Inflammatory macrophage (primary cell): ENCODE measurements at places on chromosomes 2 and 18.
A peak's percentile ranks its signal among the peaks of the same experiment; 100 is the strongest.

DNA sequence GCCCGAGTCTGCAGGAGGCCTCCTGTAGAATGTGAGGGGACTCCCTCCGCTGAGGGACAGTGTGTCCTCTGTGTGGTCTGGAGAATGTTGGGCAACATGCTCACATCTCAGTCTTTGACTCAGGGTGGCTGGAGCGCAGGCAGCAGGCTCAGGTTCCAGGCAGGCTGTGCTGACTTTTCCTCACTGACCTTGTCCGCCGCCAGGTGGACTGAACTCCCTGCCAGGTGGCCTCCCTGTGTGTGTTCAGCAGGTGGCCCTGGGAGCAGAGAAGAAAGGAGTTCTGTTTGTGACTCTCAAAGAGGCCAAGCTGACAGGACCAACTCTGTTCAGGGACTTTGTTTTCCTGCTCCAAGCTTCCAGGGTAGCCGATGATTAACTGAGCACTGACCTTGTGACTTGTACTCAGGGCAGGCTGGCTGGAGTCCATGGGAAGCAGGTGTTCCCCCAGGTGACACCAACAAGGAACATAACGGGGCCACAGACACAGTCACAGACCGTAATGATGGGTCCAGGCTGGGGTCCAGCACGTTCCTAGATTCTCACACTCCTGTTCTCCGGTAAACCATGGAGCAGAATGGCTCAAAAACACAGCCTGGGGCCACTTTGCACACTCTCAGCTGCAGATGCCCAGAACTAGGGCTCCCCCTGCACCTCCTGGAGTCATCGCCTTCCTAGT lies 439.8 kb downstream of the RNF144A start:
- DNase-seq: no peak

GRCh38 chr2:118013221-118013723 lies 598 bp downstream of the CCDC93 start:
- DNase-seq: peak; percentile 66

- DNase-seq: peak; percentile 24
These were observed 97.2 kb downstream of the TDRD15 start for GRCh38 chr2:21220930-21221329.

DNA sequence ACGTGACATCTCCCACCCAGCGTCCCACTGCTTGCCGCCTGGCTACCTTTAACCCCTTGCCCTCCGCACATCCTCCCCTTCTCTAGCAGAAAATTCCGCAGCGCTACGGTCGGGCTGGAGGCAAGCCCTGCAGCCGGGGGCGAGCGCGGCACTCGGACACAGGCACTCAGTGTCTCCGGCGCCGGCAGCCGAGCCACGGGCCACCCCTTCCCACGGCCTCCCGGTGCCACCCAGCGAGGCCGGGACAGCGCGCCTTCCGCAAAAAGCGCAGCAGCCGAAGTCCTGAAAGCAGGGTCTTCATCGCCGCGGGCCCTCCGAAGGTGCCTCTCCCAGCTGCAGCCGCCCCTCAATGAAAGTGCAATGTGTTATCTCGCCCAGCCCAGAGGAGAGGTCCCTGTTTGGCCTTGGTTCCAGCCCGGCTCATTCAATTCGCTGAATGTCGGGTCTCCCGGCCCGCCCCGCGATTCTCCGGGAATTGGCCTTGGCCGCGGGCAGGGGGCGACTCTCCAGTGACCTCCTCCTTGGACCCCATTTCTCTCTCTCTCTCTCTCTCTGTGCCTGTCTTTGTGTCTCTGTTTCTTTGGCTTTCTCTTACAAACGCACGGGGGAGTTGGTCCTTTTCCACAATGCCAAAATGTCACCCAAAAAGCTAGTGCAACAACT lies 1.1 kb downstream of the DLGAP1 start:
- DNase-seq: no peak

DNA sequence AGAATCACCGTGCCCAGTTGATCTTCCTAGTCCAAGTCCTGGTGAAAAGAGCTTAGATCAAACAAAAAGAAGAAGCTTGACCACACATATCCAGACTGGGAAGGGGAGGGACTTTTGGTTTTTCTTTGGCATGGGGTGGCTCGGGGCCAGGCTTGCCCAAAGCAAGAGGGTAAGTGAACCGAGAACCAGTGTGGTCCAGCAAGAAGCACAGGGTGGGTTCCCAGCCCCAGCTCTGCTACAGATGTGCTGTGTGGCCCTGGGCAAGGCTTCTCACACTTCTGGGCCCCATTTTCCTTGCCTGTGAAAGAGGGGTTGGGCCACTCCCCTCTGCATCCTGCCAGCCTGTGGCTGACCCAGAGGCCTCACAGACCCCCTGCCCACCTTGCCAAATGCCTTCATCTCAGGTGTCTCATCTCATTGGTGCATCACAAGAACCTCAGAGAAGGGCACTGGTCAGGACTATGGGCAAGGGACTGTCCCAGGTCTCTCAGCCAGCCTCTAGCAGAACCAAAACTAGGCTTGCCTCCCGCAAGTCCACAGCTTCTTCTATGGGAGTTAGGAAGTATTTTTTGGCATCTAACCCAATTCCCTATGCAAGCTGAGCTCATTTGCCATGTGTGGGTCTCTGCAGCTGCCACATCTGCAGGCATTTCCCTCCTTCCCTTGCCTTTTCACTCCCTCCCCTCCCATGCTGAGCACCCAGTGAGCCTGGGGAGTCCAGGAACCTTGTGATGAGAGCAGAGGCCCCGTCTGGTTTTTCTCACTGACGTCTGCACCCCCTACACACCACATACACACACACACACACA lies 6.9 kb downstream of the ATP6V1B1 start:
- no peak for DNase-seq

GRCh38 chr2:56021579-56021978 lies 98.0 kb upstream of the EFEMP1 start:
- no peak for DNase-seq

- DNase-seq: no peak
These were observed 406.6 kb downstream of the CMPK2 start for GRCh38 chr2:6459138-6459537.

DNA sequence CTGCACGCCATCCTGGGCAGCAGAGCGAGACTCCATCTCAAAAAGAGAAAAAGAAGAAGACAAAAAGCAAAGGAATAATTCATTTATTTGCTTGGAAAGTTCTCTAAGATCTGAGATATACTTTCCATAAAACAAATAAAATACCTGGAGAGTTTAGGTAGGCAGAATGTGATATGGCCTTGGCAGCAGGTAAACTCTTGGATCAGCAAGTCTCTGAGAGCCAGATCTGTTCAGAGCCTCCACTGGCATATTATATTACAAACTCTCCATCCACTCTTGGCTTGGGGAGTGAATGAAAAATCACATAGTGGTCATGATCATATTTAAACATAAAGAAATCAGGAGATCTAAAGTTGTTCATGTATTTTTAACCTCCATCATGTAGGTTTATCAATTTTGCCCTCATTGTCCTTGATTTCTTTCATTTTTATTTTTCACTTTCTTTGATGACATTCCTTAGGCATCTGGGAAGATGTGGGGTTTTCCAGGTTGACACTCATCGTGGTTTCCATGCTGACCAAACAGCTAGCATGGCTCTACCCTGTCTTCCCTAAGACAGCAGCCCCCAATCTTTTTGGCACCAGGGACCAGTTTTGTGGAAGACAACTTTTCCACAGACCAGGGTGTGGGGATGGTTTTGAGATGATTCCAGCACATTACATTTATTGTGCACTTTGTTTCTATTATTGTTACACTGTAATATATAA lies 10.2 kb downstream of the LRRFIP1 start:
- no peak for DNase-seq

DNA sequence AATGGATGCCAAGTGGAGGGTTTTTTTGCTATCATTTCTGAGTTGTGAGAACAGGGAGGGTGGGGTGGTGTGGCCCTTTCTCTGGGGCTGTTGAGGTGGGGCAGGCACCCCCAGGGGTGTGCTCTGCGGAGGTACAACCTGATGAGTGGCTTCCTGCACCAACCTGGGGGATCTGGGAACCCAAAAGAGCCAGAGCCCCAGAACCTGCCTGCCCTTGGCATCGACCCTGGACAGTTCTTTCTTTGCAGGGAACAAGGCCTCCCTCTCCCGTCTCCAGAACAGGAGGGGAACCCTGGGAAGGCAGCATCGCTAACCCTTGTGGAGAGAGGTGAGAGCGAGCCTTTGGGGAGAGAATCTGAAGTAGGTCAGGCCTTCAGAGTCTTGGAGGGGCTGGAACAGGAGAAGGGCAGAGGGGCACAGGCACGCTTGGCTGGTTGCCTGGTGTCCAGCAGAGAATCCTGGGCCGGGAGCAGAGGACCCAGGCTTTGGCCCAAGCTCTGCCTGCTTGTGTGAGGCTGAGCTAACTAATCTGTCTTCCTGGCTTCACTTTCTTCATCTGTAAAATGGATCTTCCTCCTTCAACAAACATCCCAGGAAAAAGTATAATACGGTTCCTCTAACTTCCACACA lies 84.9 kb downstream of the RHOB start:
- DNase-seq: no peak

DNA sequence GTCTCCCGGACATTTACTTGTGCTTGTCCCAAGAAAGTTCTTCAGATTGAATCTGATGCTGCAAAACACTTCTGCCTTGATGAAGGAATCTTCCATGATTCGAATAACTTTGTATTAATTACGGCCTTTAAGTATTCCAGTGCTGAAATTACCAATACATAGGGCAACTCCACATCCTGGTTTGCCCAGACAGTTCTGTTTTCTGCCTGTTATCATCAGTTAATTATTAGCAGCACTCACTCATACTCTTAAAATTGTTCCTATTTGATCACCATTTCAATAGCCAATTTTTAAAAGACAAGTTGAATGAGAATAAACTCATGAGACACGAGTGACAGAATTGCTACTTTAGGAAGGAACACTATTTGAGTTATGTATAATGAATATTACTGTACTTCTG lies 620.7 kb upstream of the ZEB2 start:
- DNase-seq: no peak

- DNase-seq: peak; percentile 66
These were observed 10.1 kb upstream of the SLC11A1 start for GRCh38 chr2:218371983-218372350.

DNA sequence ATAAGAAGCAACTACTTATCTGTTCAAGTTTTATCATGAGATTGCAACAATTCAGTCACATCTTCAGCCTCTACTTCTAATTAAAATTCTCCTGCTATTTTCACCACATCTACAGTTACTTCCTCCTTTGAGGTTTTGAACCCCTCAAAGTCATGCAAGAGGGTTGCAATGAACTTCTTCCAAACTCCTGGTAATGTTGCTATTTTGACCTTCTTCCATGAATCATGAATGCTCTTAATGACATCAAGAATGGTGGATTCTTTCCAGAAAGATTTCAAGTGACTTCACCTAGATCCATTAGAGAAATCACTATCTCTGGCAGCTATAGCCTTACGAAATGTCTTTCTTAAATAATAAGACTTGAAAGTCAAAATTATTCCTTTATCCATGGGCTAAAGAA lies 1052.8 kb upstream of the NRXN1 start:
- no peak for DNase-seq
